Smooth muscle cell of the coronary artery (primary cell): ENCODE measurements at places on chromosomes 1 and 21. TPM values are rescaled to one million over a fixed set of nuclear protein-coding genes. Genes with fewer than 3 reads are reported as not detected.

KAZN gene
- 1.4 and 10.9 TPM in 2 replicates for total RNA-seq

C1orf94 gene
- total RNA-seq = not detected in 2 replicates

CHIA gene
- not detected in 2 replicates for total RNA-seq

ADORA3 gene
- not detected in 2 replicates for total RNA-seq

ATXN7L2 gene
- 0.90 and 2.0 TPM in 2 replicates for total RNA-seq

TMEM61 gene
- total RNA-seq = not detected in 2 replicates
